ENCODE measurements at places on chromosomes 2 and 18. TPM values are rescaled to one million over a fixed set of nuclear protein-coding genes. Genes with fewer than 3 reads are reported as not detected.

DNA sequence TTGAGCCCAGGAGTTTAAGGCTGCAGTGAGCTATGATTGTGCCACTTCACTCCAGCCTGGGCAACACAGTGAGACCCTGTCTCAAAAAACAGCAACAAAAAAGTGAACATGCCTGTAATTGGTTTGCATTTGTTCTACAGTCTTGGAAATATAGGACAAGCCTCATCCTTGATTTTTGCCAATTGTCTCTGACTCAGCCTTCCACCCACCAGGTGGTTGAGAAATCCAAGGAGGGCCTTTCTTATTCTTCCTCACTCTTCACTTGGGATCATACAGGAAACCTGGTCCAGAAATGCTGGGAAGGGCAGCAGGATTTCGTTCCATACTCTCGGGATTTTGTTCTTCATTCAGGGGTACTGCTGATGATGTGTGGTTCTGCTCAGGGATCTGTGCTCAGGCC lies 94.6 kb downstream of the CDC42EP3 start:
- no peak for DNase-seq

Gene COLEC11
- polyA plus RNA-seq, result 0.26 TPM

GRCh38 chr2:70994009-70994698 lies 519 bp downstream of the TEX261 start:
- DNase-seq, result no peak

DNA sequence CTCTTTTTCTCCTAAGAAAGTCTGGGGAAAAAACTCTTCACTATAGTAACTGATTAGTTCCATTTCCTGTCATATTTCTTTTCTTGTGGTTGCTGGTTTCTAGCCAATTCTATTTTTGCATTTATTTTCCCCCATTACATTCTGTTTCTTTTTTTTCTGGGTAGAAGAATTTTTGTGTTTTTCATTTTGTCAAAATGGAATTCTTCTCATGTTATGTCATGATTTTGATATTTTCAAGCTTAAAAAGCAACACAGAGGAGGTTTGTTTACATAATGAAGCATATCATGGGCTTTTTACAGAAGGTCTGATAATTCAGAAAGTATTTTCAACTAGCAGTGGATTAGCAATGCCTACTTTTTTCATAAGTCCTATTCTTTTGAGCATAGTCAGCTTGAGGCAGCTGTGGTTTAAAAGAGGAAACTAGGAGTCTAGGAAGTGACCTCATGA lies 102.0 kb downstream of the MAP2 start:
- peak; percentile 71 for DNase-seq

DNA sequence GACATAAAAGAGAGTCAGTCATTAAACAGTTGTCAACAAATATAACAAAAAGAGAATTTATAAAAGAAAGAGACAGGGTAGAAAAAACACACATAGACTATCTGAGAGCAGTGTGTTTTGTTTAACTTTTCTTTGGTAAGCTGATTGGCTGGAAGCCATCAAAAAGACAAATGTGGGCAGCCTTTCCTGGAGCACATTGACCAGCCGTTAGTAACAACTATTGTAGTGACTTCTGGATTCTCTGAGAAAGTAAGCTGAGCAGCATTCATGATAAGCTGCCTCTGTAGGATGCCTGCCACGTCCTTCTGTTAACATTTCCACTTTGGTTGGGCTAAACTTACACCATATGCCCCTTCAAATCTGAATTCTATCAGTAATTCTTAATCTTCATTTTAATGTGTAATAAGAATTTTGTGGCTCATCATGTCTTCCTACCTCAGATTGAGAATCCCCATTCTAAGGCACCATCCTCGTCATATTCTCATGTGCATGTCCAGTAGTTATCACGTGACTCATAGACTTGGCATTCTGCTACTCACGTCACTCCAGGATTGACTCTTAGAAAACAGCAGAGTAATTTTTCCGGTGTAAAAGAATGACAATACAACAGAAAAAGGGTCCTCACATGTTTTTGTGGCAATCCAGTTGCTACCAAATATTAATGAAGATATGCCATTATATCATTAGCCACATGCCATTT lies 43.4 kb upstream of the DNAJC10 start:
- DNase-seq, result no peak

- DNase-seq, result no peak
Observed at GRCh38 chr18:76679259-76679658, 143.1 kb upstream of the ZNF236 start.

Gene PELI1
- 13.1 TPM for polyA plus RNA-seq

- no peak for DNase-seq
Observed at GRCh38 chr2:36376319-36376765, 20.8 kb downstream of the CRIM1 start.

GRCh38 chr2:26568076-26568890 lies 72.9 kb downstream of the CIB4 start:
- no peak for DNase-seq

DNA sequence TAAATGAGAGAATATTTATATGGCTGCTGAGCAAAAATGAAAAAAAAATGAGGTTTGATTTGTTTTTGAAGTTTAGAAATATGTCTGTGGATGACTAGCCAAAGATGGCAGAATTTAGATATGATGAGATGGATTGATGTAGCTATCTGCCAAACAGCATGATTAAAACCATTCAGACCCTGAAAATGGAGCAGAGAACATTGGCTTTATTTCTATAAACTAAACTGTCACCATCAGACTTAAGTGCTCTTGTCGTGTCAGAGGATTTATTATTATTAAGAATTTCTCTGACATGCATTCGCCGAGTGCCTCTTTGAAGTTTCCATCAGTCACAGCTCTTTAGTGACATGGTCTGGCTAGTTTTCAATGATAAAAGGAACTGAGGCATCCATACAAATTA lies 151.7 kb downstream of the LRRTM4 start:
- DNase-seq, result no peak

All from muscle of back (tissue), 13 donors.